OCI-LY7 (cell line): ENCODE measurements at places on chromosomes 4 and X. TPM values are rescaled to one million over a fixed set of nuclear protein-coding genes. Genes with fewer than 3 reads are reported as not detected.

NOX1 gene
- total RNA-seq, result not detected in 2 replicates

SMIM9 gene
- not detected in 2 replicates for total RNA-seq

FDCSP gene
- total RNA-seq, result not detected in 2 replicates

TSPAN7 gene
- total RNA-seq, result not detected in 2 replicates

MTNR1A gene
- total RNA-seq, result not detected in 2 replicates

NDNF gene
- total RNA-seq, result not detected in 2 replicates

PCDH7 gene
- not detected in 2 replicates for total RNA-seq

SFRP2 gene
- total RNA-seq, result not detected in 2 replicates

DCAF4L1 gene
- 0.07 and 0.30 TPM in 2 replicates for total RNA-seq

GAB1 gene
- total RNA-seq, result 99.3 and 106 TPM in 2 replicates

BEX2 gene
- 4.4 and 5.7 TPM in 2 replicates for total RNA-seq

FAM149A gene
- total RNA-seq, result not detected in 2 replicates

GAGE13 gene
- not detected in 2 replicates for total RNA-seq

RTL9 gene
- not detected in 2 replicates for total RNA-seq

TMEM271 gene
- total RNA-seq, result not detected in 2 replicates

FAM241A gene
- total RNA-seq, result 9.5 and 10.5 TPM in 2 replicates

AMOT gene
- 6.2 and 6.8 TPM in 2 replicates for total RNA-seq

GNRHR gene
- total RNA-seq, result not detected in 2 replicates

PDGFRA gene
- not detected in 2 replicates for total RNA-seq

KLB gene
- total RNA-seq, result not detected in 2 replicates

BMP3 gene
- total RNA-seq, result 55.0 and 55.9 TPM in 2 replicates

PLK4 gene
- 68.3 and 91.0 TPM in 2 replicates for total RNA-seq

INTS6L gene
- total RNA-seq, result 13.9 and 16.4 TPM in 2 replicates

AFF2 gene
- 106 and 127 TPM in 2 replicates for total RNA-seq

FAM9C gene
- total RNA-seq, result not detected in 2 replicates

BMX gene
- total RNA-seq, result not detected in 2 replicates

TMPRSS11D gene
- not detected in 2 replicates for total RNA-seq

POU4F2 gene
- total RNA-seq, result not detected in 2 replicates

CCDC149 gene
- not detected in 2 replicates for total RNA-seq

ABCG2 gene
- not detected in 2 replicates for total RNA-seq
